ENCODE measurements at places on chromosomes 3 and 15.

GRCh38 chr15:49045751-49046219 lies 461 bp downstream of the SECISBP2L start:
- DNase-seq: no peak

GRCh38 chr3:181568248-181568647 lies 143.5 kb upstream of the SOX2 start:
- no peak for DNase-seq

- DNase-seq: no peak
Measured at GRCh38 chr3:126999383-126999782, 16.5 kb downstream of the PLXNA1 start.

GRCh38 chr3:61429106-61429505 lies 132.3 kb upstream of the PTPRG start:
- DNase-seq: no peak

DNA sequence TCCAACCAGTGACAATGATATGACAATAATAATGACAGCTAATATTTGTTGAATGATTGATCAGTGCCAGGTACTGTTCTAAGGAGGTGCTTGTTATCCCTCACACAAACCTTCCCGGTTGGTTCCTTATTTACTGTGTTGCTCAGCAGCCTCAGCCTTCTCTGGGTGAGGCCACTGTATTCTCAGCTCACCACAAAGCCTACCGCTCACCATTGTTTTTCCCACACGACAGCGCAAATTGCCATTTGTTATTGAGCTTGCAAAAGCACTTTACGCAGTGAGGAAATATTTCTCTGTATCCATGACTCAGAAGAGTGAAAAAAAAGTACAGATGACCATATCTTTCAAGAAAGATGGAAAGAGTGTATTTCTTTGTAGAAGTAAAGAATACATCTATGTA lies 49.5 kb upstream of the PDZRN3 start:
- no peak for DNase-seq

DNA sequence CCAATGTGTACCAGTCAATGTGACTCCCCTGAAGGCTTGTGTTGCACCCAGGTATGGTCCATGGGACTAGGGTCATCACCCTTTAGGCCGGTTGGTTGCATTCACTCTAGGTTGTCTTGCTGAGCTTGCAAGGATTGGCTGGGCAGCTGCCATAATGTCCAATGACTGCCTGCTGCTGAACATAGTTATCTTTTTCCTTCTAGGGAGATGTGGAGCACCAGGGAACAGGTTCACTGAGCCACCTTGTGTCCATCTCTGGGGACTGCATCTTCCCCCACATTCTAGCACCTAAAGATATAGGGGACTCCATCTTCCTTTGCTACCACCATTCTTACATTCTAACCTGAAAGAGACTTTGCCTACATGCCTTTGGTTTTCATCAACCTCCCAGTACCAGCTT lies 580.4 kb upstream of the TBL1XR1 start:
- DNase-seq: no peak

DNA sequence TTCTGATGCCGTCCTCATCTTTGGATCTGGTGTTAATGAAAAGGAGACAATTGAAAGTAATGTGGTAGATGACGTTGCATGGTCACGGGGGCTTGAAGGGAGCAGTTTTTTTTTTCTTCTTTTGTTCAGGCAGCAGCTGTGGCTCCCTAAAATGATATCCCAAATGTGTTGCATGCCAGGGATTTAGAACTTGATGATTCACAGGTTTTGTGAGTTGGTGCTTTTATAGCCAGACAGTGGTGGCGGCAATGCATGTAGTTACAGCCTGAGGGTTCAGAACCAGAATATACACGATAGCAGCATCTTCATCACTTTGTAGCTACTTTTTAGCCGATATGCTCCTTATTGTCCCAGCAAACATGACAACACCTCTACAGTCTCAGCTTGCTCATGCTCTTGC lies 133.4 kb downstream of the CHST2 start:
- DNase-seq: no peak

GRCh38 chr15:39720621-39721611 lies 61.7 kb downstream of the FSIP1 start:
- DNase-seq: no peak

- DNase-seq: no peak
Measured at GRCh38 chr3:48617559-48617958, 4.0 kb downstream of the TMEM89 start.

DNA sequence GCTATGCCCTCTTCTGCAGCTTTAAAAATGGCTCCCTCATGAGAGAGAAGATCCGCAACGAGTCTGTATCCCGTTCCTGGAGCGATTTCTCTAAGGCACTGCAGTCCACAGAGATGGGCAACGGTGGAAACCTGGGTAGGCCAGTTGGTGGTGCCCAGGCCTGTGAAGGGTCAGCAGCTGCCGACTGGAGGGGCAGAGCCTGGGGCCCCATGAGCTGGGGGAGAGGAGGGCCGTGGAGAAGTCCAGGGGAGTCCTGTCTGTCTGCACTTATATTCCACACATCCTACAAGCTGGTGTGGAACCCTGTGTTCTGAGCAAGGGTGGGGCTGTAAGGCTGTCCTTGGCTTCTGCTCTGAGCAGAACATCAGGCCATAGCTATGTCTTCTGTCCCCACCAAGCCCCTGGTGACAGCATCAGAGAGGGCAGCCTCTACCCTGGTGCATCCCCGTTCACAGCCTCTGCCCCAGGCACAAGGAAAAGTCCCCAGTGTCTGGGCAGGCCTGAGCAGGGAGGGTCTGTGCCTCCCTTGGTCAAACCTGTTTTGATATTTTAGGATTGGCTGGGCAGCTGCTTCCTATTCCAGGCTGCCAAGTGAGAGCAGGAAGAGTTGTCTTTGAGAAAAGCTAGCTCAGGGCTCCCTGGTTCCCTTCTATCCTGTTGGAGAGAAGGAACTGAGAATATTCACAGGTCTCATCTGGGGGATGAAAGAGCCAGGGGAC lies 29.7 kb downstream of the XYLB start:
- no peak for DNase-seq

GRCh38 chr3:165197481-165197800 lies 1.3 kb upstream of the SLITRK3 start:
- no peak for DNase-seq

- DNase-seq: no peak
Measured at GRCh38 chr15:62115847-62116246, 49.1 kb downstream of the C2CD4A start.

DNA sequence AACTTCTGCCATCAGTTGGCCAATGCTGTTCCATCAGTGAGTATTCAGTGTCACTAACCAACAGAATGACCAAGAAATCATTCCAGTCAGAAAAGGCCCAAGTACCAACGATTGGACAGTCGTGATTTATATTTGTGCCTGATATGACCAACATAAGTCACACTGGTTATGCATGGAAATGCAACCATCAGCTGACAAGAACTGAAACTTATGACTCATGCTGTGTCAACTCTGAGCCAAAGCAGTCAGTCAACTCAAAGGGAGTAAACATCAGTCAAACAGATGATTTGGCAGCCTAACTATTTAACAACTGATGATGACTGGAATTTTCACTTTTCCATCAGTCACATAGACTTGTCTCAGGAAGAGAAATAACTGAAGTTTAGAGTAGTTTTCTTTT lies 142.4 kb downstream of the ANXA2 start:
- no peak for DNase-seq

DNA sequence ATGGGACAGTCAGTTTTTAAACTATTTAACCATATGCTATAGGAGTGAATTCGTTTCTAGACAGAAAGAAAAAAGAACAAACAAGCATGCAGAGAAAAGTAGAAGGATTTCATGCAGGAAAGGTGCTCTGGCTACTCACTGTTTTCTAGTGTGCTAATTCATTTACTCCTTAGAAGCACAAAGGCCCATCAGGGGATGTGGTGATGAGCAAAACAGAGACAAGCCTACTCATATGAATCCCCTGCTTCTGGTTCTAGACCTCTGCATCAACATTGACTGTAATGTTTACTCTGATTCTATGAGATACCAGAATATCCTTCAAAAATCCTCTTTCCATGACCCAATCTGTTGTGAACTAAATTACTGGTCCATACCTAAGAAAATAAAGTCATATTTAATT lies 801.9 kb downstream of the PLOD2 start:
- DNase-seq: no peak

DNA sequence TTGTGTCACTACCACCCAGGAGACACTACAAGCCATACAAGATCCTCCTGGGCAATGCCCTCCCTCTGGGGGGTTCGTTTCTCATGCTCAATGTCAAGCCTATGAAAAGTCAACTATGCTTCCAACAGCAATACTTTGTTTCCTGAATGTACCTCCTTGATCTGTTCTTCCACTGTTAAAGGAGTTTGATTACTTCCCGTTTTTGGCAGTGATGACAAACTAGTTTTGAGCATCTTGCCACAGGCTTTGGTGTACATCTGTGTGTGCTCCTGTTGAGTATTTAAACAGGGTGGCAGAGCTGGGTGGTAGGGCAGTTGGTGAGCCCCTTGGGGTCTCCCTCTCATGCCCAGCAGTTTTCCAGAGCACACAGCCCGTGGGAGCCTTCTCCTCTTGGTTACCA lies 81.4 kb downstream of the IL12A start:
- DNase-seq: no peak

GRCh38 chr15:85174521-85174920 lies 192.9 kb downstream of the PDE8A start:
- no peak for DNase-seq

GRCh38 chr3:150681057-150681456 lies 22.7 kb downstream of the ERICH6 start:
- no peak for DNase-seq

DNA sequence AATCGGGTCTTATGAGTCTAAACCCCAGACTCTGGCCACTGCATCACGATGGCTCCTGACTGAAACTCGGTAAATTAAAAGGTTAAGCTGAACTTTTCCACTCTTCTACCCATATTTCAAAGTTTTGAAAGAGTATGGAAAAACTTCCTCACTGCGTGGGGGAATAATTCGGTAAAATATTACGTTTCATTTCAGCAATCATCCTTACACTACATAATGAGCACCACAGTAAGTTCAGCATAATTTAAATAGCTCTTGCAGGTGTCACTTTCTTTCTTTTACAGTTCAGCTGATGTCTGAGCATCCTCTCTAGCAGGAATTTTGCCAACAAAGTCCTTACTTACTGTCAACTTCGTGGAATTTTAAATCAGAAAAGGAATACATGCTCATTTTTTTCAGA lies 17.5 kb downstream of the SRGAP3 start:
- DNase-seq: no peak

GRCh38 chr15:56869573-56869972 lies 48.9 kb upstream of the TCF12 start:
- DNase-seq: no peak

- DNase-seq: no peak
Measured at GRCh38 chr3:184742676-184743135, 30.8 kb upstream of the MAGEF1 start.

DNA sequence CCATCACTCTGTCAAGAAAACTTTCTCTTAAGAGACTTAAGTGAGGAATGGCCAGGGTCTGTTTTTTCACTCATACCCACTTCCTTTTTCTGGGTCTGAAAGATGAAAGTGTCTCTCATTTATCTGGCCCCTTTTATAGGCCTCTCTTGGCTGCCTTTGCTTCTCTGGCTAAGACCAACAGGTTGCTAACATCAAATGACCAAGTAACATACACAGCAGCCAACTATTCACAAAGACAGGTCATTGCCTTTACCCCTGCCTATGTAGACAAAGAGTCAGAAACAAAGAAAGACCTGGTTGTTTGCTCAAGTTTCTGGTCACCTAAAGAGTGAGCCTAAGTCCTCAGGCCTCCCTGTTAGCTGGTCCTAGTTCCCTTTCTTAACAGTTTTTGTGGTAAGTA lies 24.0 kb upstream of the CSTA start:
- no peak for DNase-seq

DNA sequence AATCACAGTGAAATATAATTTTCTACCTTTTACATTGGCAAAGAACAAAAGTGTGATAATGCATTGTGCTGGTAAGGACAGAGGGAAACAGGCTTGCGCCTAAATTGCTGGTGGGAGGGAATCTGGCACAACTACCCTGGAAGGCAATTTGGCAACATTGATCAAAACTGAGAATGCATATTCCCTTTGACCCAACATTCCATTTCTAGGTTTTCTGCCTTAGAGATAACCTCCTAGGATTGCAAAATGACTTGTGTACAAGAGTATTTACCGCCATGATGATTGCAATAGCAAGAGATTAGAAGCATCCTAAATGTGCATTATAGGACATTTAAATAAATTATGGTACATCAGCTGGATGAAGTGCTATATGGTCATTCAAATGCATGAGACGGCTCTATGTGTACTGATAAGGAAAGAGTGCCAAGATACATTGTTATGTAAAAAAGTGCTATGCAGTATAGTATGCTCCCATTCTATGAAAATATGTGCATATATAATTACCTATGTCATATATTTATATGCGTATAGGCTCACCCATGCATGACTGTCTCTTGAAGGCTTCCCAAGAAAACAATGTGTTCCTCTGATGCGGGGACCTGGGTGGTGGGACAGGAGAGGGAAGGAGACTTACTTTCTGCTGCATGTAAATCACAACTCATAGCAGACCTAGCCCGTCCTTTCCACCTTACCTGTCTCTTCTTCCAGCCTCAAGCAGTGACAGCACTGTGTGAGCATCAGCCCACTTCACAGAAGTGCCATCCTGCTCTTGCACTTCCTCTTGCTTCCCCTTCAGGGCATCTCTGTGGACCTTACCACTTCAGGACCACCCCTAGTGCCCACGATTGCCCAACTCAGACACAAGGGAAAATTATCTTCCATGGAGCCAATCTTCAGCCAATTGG lies 249.9 kb upstream of the TLE3 start:
- no peak for DNase-seq

- DNase-seq: no peak
Measured at GRCh38 chr3:112979244-112979832, 4.4 kb upstream of the CD200R1 start.
